ENCODE measurements at places on chromosomes 11 and 22. TPM values are rescaled to one million over a fixed set of nuclear protein-coding genes. Genes with fewer than 3 reads are reported as not detected.
A peak's percentile ranks its signal among the peaks of the same experiment; 100 is the strongest.

DNA sequence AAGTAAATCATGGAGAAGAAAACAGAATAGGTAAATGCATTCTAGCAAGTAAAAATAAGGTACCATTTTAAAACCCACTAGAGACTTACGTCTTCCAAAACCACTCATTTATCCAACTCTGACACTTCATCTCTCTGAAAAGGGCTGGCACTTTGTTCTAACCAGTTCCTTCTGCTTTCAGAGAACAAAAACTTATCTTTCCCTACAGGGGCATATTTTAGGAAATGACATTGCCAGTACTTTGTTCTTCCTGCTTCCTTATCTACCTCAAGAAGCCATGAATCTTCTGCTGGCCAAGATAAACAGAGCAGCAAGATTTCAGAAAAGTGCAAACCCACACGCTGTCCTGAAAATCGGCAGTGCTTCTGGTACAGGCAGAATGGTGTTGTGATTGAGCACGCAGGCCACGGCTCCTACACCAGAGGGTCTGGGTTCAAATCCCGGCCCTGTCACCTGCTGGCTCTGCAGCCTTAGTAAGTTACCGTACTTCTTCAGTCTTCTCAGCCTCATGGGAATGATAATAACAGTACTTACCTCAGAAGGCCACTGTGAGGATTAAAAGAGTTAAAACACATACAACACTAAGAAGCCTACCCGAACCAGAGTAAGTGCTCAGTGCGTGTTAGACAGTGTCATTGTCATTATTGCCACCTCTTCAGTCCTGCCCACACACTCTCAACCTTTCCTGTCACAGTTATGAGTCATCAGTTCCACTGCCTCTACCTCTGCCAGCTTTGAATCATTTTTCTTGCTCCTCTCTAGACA lies 11.0 kb downstream of the MPZL3 start:
- no peaks in the 10 kb centered on the region for H3K27me3 ChIP-seq
- no peak overlapping the region for H3K4me3 ChIP-seq
- H3K36me3 ChIP-seq: no peaks in the 10 kb centered on the region

DNA sequence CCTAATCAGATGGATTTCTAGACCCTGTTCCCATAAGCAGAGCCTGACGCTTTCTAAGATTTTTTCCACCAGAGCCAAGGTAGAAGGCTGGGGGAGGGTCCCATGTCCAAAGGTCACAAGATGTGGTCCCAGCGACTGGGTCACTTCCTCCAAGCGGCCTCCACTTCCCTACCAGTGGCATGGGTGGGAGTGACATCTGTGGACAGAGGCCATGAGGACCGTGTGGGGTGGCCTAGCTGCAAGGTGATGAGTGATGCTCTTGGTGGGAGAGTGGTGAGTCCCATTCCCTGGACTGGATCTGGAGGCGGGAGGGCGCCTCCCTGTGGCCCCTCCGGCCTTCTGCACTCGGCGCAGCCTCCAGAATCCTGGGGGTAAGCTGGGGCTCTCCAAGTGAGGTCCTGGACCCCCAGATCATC lies 32.4 kb upstream of the PRR5 start:
- peaks cover 7% of the 10 kb centered on the region for H3K4me1 ChIP-seq
- DNase-seq: no peak
- H3K27me3 ChIP-seq: no peaks in the 10 kb centered on the region
- no peak overlapping the region for H3K27ac ChIP-seq
- H3K4me3 ChIP-seq: peak overlapping the region; percentile 64
- no peaks in the 10 kb centered on the region for H3K36me3 ChIP-seq

DNA sequence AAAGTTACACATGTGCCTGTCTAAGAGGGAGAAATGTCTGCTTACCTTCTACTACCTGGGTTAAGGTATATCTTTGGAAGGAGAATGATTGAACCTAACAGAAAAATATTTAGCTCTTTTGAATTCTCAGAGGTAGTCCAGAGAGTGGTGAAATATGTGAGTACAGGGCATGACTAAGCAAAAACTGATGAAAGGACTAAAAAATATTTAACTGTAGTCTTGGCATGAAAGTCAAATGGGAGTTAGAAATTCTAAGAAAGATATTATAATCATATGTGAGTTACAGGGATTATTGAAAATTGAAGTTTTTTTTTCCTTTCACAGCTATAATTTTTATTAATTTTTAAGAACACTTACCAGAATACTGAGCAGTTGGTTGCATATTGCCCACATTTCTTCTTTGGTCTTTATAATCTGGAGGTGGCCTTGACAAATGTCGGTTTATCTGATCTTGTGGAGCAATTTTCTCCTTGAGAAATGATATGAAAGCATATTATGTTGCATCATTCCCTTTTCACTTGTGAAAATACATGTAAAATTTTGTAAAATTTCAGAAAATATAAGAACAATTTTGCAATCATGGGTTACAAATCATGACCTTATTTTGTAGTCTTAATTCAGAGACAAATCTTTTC lies 61.4 kb upstream of the MTMR2 start:
- peaks cover 9% of the 10 kb centered on the region for H3K36me3 ChIP-seq
- no peak for DNase-seq
- H3K27me3 ChIP-seq: no peaks in the 10 kb centered on the region
- H3K4me3 ChIP-seq: no peak overlapping the region
- peaks cover under 1% of the 10 kb centered on the region for H3K4me1 ChIP-seq

- H3K4me3 ChIP-seq: no peak overlapping the region
- H3K27me3 ChIP-seq: no peaks in the 10 kb centered on the region
- no peaks in the 10 kb centered on the region for H3K4me1 ChIP-seq
- H3K27ac ChIP-seq: no peak overlapping the region
- DNase-seq: no peak
- H3K36me3 ChIP-seq: no peaks in the 10 kb centered on the region
These were observed 417.6 kb downstream of the METTL15 start for GRCh38 chr11:28525636-28526405.

DNA sequence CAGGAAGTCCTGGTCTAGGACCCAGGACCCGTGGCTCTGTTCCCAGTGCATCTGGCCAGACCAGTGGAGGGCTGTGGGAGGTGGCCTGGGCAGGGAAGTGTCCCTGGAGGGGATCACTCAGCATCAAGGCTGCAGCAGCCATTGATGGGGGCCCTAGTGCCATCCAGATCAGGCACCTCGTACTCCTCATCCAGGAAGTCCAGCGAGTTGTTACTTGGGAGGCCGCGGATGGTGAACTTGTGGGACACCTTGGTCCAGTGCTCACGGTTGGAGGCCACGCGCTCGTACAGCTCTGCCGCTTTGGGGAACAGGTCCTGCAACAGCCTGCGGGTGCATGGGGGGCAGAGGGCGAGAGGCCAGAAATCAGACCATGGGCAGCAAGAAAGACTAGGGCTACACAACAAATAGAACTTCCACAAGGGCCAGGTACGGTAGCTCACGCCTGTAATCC lies 96.9 kb downstream of the PDE2A start:
- H3K4me1 ChIP-seq: no peaks in the 10 kb centered on the region
- DNase-seq: no peak
- no peak overlapping the region for H3K27ac ChIP-seq
- H3K36me3 ChIP-seq: no peaks in the 10 kb centered on the region

DNA sequence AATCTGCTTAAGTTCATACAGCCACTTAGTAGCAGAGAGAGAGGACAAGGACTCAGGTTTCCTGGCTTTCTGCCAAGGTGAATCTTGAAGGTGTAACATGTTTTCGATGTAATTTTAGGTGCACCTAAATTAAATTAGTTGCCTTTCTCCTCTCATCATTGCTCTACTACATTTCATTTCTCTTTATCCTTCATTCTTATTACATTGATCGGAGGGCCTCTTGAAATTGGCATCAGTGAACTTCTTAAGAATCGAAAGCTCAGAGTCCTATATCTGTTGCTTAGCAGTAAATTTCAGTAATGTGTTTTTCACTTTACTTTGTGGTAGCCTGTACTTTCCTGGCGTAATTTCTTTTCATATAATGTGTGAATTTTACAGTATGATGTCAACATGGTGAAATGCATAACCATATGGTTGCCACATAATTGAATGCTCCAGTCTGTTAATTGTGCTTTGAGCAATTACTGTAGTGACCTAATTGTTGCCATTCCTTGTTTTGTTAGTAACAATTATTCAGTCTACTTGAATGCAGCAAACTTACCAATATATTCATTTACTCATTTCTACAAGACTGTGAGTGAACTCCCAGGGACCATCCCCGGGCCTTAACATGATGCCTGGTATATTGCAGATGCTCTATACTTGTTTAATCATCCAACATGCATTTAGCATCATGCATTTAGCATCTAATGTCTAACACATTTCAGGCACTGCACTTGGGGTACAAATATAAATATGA lies 138.1 kb downstream of the MAML2 start:
- no peaks in the 10 kb centered on the region for H3K36me3 ChIP-seq
- peaks cover 31% of the 10 kb centered on the region for H3K4me1 ChIP-seq
- no peak for DNase-seq
- no peak overlapping the region for H3K4me3 ChIP-seq

DNA sequence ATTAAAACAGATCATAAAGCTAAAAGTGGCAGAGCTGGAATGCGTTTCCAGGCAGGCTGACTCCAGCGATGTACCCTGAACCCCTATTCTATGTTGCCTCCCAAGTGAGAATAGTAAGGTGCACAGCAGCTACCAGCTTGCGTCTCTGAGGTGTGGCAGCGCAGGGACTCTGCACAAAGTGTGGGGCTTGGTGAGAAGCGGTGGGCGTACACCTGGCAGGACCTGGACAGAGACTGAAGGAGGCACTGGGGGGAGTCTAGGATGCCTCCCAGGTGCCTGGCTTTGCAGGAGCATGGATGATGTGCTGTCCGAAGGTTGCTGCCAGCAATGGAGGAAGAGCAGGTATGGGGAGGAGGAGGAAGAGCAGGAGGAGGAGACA lies 42.9 kb downstream of the AMPD3 start:
- DNase-seq: no peak
- no peak overlapping the region for H3K27ac ChIP-seq
- no peaks in the 10 kb centered on the region for H3K4me1 ChIP-seq
- peaks cover 3% of the 10 kb centered on the region for H3K36me3 ChIP-seq
- no peaks in the 10 kb centered on the region for H3K27me3 ChIP-seq

GRCh38 chr22:43883012-43883661 lies 8.7 kb downstream of the PNPLA5 start:
- no peak for DNase-seq
- H3K4me3 ChIP-seq: no peak overlapping the region
- no peak overlapping the region for H3K27ac ChIP-seq
- no peaks in the 10 kb centered on the region for H3K36me3 ChIP-seq

Gene CBX7
- total RNA-seq: 174 TPM

Gene MRE11
- total RNA-seq: 7.9 TPM

Gene CNTF
- 5.3 TPM for total RNA-seq

Gene ZDHHC5
- 53.3 TPM for total RNA-seq

Gene OR2AG1
- not detected for total RNA-seq

Gene SHANK3
- total RNA-seq: 14.3 TPM

Gene SPDYC
- total RNA-seq: not detected

Gene BRD1
- total RNA-seq: 61.5 TPM

Gene LRRC74B
- not detected for total RNA-seq
